HT-29 (cell line): ENCODE measurements at places on chromosomes 11 and 22. TPM values are rescaled to one million over a fixed set of nuclear protein-coding genes. Genes with fewer than 3 reads are reported as not detected.

DNA sequence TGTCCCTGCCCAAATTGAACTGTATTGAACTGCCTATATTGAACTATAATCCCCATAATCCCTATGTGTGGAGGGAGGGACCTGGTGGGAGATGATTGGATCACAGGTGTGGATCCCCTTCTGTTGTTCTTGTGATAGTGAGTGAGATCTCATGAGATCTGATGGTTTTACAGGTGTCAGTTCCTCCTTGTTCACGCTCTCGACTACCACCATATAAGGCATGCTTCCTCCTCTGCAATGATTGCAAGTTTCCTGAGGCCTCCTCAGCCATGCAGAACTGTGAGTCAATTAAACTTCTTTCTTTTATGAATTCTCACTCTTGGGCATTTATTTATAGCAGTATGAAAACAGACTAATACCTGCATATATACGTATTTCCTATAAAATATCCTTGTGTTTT lies 206.5 kb upstream of the PDGFD start:
- DNase-seq: no peak

GRCh38 chr11:70127653-70128434 lies 49.7 kb downstream of the ANO1 start:
- DNase-seq: no peak

Gene KDM4E
- not detected in 2 replicates for total RNA-seq

Gene NXPE4
- total RNA-seq: not detected in 2 replicates

DNA sequence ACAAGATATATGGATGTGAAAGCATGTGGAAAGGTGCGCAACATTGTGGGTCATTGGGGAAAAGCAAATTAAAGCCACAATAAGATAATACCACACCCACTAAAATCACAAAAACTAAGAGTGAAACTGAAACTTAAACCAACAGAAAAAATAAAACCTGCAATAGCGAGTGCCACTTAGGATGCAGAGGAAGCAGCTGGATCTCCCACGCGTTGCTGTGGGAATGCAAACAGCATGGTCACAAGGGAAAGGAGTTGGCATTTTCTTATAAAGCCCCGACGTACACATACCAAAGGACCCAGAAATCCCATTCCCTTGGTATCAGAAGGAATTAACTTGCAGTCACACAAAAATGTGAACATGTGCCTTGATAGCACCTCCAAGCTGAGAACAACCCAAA lies 712.0 kb downstream of the TBC1D22A start:
- DNase-seq: no peak

GRCh38 chr22:40855071-40855978 lies 1.1 kb downstream of the ST13 start:
- no peak for DNase-seq

GRCh38 chr11:121244884-121245283 lies 47.7 kb upstream of the SC5D start:
- DNase-seq: no peak

Gene OR6T1
- total RNA-seq: not detected in 2 replicates

DNA sequence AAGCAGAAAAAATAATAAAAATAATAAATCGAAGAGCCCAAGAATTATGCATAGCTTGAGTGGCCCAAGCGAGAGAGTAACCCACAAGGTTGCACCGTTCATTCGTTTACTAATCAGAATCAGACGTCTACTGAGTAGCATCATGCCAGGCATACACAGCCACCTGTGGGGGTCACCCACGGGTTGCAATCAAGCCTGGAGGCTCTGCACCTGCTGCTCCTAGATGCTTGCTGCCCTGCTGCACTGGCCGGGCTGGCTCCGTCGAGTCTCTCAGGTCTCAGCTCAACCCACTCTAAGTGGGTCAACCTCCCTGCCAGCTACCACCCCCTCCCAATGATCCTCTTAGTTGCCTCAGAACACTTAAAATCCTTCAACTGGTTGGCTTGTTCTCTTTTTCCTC lies 2.0 kb upstream of the TESMIN start:
- peak; percentile 39 for DNase-seq

DNA sequence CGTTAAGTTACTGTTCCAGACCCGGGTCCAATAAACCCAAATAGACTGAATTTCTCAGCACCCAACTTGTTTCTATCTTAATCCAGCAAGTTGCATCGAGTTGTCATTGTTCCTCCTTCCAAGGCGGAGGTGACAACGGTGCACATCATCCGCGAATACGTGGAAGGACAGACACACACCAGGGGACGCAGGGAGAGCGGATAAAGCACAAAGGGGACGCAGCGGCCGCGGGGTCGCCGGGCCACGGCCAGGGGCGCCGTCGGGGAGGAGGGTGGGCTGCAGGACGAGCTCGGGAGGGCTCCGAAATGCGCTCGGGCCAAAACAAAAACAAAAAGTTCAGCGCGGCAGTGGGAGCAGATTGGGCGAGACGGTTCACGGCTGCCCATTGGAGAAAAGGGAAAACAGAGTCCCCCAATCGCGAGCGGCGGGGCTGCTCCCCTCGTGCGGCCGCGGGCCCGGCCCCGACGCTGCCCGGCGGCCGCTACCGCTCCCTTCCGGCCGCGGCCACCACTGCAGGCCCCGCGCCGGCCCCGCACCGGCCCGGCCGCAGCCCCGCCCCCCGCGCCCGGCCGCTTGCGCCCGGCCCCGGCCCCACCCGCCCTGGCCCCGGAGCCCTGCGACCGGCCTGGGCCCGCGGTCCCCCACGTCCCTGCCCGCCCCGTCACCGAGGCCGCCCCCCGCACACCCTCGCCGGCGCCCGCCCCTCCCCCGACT lies 518 bp downstream of the KMT5B start:
- DNase-seq: peak; percentile 76

- DNase-seq: no peak
Measured at GRCh38 chr11:133787379-133788141, 57.8 kb downstream of the SPATA19 start.

Gene NXPE2
- not detected in 2 replicates for total RNA-seq

Gene GAL
- not detected in 2 replicates for total RNA-seq

DNA sequence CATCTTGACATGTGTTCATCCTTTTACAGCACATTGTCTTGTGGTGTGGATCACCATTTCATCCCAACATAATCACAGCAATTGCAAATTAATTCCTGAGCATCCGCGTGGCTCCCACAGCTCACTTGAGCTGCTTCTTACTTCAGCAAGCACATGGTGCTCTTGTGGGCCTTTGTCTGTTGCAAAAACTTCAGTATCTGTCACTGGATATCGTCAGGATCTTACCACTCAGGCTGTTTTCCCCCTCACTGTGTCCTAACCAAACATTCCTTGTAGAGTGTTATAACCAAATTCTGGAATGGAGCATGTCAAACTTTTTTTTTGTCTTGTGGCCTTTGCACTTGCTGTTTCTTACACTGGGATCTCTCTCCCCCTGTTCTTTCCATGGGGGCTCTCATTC lies 683.1 kb upstream of the ARHGAP42 start:
- DNase-seq: no peak

Gene NCF4
- not detected in 2 replicates for total RNA-seq

- DNase-seq: no peak
Measured at GRCh38 chr22:23910496-23911190, 16.5 kb downstream of the MIF start.

Gene KDELR3
- 20.0 and 31.4 TPM in 2 replicates for total RNA-seq

GRCh38 chr11:12702999-12703453 lies 28.8 kb downstream of the TEAD1 start:
- no peak for DNase-seq

DNA sequence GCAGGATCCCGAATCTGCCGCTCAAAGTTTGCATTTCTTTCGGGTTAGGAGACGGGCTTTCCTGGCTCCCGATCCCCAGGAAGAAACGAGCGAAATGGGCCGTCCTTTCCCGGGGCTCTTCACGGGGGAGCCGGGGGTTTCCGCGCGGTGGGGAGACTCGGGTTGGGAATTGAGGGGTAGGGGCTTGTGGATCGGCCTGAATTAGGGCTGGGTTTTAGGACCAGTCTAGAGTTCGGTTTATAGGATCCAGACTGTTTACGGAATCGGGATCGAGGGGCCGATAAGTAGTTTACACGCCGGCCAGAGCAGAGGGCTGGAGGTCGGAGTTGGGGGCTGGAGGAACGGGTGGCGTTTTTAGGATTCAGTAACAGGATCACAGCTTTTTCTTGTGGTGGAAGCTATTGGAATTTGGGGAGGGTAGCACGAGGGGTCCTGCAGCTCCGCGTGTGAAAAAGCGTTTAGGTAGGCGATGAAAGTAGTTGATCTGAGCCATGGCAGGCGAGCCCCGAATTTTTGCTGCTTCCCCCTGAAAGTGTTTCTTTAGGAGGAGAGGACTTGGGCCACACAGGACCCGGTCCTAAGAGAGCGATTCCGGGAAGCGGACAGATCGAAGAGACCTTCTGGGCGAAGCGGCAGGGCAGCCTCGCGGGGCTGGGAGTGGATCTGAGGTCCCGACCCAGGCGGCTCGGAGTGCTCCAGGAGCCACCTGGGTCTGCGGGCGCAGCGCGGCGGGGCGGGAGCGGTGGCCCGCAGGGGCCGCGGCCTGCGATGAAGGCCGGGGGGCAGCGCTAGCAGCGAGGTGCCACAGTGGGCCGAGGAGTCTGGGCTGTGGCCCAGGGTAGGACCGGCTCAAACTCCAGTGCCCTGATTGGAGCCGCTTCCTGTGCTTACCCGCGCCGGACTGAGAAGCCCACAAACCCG lies 1.6 kb downstream of the PKNOX2 start:
- no peak for DNase-seq

Gene PRRG4
- total RNA-seq: 4.3 and 4.8 TPM in 2 replicates

DNA sequence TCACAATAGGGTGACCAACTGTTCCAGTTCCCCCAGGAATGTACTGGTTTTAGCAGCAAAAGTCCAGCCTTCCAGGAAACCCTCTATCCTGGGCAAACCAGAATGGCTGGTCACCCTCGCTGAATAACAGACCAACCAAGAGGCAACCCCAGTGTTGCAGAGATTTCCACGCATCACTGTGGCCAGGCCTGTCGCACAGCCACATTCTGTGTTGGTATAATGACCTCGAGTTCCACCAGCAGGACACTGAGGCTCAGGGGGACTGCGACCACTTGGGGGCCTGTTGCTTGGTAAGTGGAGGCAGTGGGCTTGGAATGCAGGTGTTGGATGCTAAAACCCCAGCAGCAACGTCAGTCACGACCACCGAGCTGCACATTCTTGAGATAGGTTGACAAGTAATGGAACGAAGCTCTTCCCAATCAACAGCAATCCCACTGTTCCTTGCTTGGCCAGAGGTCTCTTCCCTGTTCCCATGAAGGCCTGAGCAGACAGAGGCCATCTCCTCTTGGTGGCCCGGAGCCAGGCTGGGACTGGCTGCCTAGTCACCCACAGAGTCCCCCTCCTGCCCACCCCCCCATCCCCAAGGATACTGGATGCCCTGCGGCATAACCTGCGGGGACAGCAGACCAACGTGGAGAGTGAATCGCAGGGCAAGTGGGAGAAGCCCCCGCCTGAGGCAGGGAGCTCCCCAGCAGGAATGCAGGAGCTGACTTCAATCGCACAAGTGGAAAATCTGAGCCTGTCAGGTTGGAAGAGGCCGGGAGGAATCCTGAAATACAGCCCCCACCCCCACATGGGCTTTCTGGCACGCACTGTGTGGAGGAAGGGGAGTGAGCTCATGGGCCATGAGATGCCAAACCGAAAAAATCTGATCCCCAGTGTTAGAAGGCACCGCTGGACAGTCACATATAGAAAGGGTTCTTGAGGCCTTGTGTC lies 43.4 kb upstream of the MN1 start:
- DNase-seq: no peak

DNA sequence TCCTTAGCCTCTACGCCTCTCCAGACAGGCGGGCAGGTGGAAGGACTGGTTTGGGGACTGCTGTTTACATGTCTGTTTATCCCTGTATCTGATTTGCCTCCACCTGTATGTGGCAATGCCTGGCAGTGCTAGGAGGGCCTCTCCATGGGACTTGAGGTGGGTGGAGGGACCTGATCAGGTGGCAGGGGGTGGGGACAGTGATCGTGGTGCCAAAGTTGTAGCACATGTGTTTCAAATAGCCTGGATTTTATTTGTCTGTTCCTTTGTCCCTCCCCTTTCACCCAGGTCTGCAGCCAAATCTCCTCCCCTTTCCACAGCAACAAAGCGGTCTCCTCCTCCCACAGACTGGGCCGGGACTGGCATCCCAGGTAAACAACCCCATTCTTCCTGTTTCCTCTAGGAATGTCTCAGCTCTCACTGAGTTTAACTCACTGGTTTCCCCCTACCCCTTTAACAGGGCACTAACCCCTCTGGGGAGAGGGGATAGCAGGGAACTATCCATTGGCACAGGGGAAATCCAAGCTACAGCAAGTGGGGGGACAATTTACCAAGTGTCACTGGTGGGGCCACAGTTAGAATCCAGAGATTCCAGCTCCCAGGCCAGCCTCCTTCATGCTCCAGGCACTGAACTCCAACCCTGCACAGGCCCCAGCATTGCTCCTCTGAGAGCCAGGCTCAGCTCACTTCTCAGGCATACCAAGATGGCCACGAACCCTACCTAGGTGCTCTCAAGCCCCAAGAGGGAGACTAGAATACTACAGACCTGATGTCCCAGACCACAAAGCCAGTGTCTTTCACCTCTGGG lies 22.9 kb upstream of the TLCD5 start:
- DNase-seq: peak; percentile 95

DNA sequence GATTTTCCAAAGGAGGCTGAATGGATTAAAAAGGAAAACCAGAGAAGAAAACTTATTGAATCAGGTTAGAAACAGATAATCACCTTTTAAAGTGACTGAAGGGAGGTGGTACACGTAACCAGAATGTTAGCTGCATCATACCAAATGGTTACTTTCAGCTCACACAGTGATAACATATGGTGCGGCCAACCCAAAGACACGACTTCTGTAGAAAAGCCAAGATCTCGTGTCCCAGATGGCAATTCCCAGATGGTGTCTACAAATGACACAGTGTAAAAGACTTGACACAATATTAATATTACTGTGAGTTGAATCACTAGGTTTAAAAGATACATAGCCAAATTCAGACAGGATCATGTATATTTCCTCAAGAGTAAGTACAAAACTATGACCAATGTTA lies 5.2 kb downstream of the PPP2R1B start:
- DNase-seq: no peak

Gene CADM1
- not detected in 2 replicates for total RNA-seq

Gene OR10G4
- not detected in 2 replicates for total RNA-seq

DNA sequence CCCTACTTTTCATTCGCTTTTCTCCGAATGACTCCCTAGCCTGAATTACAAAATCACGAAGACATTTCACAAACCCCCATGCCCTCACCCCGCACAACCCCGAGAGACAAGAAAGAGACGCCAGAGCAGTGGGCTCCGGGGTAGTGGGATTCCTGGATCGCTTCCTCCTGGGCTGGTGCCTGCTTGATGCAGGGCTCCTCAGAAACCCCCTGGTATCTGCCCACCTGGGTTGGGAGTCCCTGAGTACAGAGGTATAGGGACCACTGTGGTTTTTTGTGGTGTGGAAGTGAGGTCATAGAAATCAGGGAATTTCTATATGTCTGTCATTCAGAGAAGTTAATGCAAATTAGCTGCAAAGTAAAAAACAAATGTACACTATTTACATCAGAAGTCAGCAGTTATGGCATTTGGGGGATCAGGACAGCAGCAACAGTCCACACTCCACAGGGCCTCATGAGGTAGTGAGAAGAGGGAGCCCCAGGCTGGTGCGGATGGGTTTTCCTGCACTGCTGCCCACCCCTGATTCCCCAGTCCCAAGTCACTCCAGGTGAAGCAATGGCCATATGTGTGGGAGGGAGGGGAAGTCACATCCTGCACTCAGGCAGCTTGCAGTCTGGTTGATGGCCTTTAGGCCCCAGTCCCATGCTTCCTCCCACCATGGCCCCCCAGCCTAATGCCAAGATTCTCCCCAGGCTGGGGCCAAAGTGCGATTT lies 39.6 kb downstream of the BUD13 start:
- DNase-seq: no peak
